ENCODE measurements at places on chromosomes 7 and 10.
A peak's percentile ranks its signal among the peaks of the same experiment; 100 is the strongest.

DNA sequence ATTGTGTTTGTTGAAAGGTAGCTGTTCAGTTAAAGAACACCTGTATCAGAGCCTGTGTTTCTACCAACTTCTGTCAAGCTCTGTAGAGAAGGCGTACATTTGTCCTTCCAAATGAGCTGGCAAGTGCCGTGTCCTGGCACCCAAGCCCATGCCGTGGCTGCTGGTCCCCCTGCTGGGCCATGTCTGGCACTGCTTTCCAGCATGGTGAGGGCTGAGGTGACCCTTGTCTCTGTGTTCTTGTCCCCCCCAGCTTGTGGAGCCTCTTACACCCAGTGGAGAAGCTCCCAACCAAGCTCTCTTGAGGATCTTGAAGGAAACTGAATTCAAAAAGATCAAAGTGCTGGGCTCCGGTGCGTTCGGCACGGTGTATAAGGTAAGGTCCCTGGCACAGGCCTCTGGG, 154.9 kb downstream of the EGFR start:
- DNase-seq, result no peak

- DNase-seq, result no peak
Observed at GRCh38 chr10:20993389-20993788, 96.3 kb upstream of the NEBL start.

DNA sequence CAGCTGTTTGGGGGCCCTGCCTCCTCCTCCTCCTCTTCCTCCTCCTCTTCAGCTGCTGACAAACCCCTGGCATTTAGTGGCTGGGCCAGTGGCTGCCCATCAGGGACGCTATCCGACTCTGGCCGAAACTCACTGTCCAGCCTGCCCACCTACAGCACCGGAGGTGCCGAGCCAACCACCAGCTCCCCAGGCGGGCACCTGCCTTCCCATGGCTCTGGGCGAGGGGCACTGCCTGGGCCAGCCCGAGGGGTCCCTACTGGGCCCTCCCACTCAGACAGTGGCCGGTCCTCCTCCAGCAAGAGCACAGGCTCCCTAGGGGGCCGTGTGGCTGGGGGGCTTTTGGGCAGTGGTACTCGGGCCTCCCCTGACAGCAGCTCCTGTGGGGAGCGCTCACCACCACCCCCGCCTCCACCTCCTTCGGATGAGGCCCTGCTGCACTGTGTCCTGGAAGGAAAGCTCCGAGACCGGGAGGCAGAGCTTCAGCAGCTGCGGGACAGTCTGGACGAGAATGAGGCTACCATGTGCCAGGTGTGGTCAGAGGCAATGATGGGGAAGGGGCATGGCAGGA, 4.1 kb downstream of the LZTS2 start:
- DNase-seq, result no peak

GRCh38 chr10:44374155-44374554, 10.7 kb downstream of the CXCL12 start:
- DNase-seq, result no peak

- no peak for DNase-seq
Observed at GRCh38 chr7:6725003-6725402, 18.3 kb upstream of the ZNF12 start.

- DNase-seq, result no peak
Observed at GRCh38 chr7:124295289-124295688, 262.4 kb upstream of the TMEM229A start.

DNA sequence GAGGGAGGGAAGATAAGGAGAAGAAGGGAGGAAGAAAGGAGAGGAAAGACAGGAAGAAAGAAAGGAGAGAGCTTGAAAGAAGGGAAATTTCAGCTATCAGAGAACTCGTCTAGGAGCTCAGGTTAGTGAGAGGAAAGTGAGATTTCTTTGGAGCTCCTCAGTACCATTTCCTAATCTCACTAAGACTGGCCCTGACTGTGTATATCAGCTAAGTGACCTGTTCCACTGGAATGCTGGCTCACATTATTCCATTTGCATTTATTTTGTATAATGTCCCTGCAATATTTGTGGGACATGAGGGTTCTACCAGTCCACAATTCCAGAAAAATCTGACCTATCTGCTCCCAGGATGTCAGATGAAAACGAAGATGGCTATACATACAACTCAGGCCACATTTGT, 114.7 kb upstream of the CELF2 start:
- DNase-seq, result no peak

DNA sequence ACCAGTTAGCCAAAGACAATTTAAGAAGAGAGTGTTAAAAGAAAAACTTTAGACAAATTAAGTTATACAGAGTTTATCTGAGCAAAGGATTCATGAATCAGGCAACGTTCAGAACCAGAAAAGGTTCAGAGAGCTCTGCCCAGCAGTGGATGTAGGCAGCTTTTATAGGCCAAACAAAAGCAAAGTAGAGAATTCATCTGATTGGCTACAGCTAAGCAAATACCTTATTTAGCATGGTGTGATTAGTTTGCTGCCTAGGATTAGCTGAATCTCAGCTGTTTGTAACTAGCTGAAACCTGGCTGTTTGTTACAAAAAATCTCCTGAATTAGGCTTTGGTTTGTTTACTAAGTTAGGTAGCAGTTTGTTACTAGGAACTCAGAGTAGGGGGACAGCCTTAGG, 66.0 kb downstream of the SLC25A40 start:
- no peak for DNase-seq

DNA sequence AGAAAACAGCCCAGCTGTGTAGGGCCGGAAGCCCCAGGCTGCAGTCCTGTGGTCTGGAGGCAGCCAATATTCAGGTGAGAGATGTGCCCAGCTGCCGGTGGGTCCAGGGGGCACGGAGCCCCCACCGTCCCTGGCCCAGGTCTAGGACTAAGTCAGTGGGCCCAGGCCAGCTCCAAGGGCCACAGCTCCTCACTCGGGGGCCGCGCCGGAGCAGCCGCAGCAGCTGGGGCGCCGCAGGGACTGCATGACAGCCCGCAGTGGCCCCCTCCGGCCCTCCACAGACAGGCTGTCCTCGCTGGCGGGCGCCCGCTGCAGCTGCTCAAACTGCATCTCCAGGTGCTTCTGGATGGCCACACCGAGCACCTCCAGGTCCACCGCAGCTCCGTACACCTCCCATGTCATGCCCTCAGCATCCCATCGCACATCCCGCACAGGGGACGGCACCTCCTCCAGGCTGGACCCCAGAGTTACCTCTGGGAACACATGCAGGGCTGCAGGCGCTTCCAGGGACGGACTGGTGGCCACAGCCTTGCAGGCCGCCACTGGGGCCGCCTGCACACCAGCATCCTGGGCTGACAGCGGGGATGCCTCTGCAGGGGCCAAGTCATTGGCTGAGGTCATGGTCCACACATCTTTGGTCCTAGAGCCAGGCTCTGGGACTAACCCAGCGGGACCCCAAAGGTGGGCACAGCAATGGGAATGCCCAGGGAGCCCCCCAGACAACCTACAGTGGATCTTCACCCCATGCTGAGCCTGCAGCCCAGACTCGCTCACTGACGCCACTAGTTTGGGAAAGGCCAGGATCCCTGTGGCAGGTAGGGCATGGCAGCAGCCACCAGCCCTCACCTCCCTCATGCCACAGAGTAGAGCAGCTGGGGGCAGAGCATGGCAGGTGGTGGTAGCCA, 7.0 kb downstream of the GPRIN2 start:
- no peak for DNase-seq

DNA sequence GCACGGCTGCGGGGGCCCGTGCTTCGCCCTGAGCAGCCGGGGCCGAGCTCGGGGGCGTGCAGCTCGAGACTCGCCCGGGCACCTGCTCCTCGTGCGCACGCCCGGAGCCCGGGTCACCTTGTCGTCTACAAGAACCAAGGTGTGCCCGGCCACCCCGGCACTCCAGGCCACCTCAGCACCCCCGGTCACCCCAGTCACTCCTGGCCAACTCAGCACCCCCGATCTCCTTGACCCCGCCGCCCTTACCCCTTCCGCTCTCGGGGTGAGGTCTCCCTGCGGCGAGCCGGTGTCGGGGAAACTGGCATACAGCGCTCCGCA, 268 bp upstream of the IGFBP3 start:
- no peak for DNase-seq

DNA sequence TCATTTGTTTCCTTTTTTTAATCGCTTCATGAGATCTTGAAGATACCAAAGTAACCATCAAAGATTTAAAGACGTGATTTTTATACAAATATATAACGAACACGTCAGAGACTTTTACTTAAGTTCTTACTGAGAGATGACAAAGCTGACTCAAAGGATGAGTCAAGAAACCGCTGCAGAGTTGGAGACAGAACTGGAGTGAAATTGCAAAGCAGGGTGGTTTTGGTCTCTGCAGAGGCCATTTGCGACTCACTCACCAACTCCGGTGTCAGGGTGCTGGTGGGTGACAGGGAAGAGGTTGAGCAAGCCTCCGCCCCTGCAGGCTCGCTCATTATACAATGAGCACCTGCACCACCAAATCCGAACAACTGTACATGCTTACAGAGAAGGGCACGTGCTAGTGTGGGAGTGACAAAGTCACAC, 75.2 kb downstream of the DNAJB6 start:
- peak; percentile 89 for DNase-seq

- no peak for DNase-seq
Observed at GRCh38 chr10:89281606-89282395, 20.0 kb upstream of the IFIT2 start.

DNA sequence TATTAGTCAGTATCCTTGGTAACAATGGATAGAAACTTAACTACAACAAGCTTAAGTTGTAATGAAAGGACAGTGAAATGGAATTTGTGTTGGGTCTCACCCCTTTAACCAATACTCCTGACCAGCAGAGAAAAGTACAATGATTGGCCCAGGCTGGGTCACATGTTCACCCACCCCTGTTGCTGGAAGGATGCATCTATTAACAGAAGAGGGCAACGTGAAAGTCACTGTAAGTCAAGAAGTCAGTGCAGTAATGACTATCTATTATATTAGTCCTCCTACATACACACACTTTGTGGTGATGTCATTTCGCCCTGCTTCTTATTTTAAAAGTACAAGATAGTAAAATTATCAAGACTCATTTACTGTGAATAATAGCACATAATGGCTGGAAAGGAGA, 16.2 kb downstream of the PNLIPRP2 start:
- DNase-seq, result no peak

DNA sequence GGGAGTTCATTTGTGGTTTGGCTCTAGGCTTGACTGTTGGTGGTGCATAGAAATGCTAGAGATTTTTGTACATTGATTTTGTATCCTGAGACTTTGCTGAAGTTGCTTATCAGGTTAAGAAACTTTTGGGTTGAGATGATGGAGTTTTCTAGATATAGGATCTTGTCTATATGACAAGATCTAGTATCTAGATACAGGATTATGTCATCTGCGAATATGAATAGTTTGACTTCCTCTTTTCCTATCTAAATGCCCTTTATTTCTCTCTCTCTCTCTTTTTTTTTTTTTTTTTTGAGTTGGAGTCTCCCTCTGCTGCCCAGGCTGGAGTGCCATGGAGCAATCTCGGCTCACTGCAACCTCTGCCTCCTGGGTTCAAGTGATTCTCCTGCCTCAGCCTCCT, 62.9 kb downstream of the MGAM2 start:
- DNase-seq, result no peak

DNA sequence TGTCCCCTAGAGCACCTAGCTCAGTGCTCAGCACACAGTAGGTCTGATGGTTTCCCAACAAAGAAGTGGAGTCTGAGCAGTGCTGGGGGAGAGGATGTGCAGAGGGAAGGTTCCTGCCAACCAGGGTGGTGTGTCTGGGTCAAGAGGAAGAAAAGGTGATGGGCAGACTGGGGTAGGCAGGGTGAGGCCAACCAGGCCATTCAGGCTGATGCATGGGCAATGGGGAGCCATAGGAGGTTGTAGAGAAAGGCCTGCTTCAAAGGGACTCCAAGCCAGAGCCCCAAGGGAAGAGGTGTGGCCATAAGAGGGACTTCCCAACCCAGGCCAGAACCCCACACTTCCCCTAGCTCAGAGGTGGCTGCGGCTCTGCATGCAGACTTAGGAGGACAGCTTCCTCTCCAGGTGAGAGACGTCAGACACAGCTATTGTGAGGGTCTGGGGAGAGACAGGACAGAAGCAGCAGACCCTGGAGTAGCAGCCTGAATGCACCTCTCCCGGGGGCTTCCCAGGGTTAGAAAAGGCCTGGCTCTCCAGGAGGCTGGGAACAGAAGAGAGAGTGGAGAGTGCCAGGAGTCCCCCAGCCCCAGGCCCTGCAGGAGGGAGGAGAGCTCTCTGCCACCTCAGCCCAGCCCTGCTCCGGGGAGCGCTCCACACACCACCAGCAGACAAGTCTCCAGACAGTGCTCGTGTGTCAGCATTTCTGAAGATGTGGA, 87.4 kb upstream of the ZMIZ1 start:
- no peak for DNase-seq

DNA sequence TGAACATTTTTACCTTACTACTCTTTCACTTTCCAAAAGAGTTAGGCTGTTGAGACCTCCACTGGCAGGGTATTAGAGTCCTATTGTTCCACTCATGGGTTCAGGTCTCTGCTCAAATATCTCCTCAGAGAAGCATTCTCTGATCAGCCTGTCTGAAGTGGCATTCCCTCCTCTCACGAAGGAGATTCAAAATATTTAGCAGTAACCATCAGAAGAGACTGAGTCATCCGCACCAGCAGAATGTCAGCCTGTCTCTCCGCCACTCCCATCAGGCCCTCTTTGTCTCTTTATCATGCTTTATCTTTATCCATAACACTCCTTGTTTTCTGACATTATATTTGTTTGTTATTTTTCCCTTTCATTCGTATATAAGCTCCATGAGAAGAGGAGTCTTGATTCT, 79.1 kb downstream of the AASS start:
- no peak for DNase-seq

DNA sequence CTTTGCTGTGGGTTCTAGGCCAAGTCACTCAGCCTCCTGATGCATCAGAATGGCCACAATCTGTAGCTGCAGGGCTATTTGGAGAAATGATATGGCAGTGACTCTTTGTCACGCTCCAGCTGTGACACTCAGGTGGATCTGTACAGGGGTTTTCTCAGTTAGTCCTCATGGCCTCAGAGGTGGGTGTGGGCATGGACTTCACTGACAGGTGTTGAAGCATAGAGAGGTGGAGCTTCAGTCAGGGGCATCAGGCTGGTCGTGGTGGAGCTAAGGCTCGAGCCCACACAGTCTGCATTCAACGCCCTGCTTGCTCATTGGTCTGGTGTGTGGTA, 21.2 kb downstream of the PALD1 start:
- no peak for DNase-seq

DNA sequence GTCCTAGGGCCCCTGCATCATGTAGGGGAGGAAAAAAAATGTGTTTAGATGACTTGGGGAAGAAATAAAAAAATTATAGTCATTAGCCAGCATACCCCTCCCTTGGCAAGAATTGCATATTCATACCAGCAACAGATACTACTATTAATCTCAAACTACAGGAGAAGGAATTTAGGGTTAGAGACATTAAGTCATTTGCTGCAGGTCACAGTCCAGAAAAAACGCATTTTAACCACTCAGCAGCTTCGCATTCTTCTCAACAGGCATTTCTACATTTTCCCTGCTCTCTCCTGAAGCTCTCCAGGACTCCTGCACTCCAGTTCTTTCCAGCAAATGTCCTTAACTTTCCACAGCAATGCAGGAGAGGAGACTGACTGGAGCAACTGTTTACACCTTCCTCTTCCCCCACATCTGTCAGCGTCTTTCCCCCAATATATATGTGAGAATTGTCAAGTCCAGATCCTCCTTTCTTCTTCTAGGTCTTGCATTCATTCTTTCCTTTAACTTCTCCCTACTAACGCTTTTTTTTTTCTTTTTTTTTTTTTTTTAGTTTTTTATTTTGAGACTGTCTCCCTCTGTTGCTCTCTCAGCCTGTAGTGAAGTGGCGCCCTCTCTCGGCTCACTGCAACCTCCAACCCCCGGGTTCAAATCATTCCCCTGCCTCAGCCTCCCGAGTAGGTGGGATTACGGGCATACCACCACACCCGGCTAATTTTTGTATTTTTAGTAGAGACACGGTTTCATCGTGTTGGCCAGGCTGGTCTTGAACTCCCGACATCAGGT, 35.6 kb downstream of the PRPS1L1 start:
- DNase-seq, result peak; percentile 10
